AG09319 (cell line): ENCODE measurements at places on chromosomes 11 and 22.

- DNase-seq = no peak
Observed at GRCh38 chr11:69437876-69438205, 43.6 kb upstream of the LINC01488 start.

GRCh38 chr11:132925825-132926469 lies 606.4 kb downstream of the OPCML start:
- no peak for DNase-seq

DNA sequence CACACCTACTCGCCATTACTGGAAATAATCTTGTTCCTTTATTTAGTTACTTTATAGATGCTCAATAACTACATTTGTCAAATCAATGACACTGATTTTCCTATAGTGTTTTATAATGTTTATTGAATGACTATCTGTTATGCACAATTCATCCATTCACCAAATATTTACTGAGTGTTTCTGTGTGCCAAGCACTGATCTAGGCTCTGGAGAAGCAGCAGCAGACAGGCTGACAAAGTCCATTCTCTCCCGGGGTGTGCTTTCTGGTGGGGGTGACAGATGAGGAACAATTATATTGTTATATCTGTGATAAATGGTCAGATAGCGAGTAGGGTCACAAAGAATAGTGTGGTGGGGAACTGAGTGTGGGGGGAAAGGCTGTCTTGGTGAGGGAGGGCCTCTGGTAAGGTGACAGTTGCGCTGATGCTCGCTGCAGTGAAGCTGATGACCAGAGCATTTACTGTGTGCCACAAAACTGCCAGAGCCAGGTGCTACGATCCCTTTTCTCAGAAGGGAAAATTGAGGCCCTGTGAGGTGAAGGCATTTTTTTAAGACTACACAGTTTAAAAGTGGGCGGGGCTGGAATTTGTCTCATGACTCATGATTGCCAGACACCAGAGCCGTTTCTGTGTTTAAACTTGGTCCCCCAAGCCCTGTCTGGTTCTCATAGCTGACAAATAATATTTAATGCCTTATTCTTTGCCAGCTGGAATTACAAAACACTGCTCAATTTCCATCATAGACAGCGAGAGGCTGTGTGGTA lies 10.2 kb downstream of the PACS1 start:
- peak; percentile 57 for DNase-seq

- DNase-seq = no peak
Observed at GRCh38 chr11:65380460-65381119, 1.9 kb downstream of the SLC25A45 start.

GRCh38 chr22:28008056-28008455 lies 89.0 kb upstream of the PITPNB start:
- DNase-seq = no peak

DNA sequence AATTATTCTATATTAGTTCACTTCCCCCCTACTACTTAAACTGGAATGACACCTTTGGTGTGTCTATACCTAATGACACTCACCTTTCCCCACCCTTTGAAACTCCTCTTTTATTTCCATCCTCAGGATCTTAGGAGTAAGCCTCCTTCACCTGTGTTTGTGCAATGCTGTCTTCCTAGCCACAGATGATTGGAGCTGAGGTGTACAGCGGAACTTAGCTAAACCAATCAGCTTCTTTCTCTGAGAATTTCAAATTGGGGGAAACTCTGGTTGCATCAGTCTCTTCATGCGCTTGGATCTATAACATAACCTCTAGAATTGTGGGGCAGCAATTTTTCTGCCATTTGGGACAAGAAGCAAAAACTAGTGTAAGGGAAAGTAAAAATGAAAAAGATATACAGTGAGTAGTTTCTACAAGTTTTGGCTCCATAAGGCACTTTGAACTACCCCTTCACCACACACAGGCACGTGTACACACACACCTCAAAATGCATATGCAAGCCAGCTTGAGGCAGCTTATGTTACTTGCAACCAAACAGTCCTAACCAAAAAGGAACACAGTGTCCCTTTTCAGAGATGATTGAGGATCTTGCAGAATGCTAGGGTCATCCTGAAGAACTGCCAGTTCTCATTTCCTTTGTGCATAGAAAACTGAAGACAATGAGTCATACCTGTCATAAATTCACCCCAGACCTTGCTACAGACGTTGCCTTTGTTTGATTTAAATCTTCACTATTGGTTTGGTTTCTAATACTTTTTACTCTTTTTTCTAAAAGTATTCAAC lies 36.0 kb upstream of the LDLRAD3 start:
- DNase-seq = no peak

- no peak for DNase-seq
Observed at GRCh38 chr22:41535244-41535643, 9.0 kb downstream of the POLR3H start.

DNA sequence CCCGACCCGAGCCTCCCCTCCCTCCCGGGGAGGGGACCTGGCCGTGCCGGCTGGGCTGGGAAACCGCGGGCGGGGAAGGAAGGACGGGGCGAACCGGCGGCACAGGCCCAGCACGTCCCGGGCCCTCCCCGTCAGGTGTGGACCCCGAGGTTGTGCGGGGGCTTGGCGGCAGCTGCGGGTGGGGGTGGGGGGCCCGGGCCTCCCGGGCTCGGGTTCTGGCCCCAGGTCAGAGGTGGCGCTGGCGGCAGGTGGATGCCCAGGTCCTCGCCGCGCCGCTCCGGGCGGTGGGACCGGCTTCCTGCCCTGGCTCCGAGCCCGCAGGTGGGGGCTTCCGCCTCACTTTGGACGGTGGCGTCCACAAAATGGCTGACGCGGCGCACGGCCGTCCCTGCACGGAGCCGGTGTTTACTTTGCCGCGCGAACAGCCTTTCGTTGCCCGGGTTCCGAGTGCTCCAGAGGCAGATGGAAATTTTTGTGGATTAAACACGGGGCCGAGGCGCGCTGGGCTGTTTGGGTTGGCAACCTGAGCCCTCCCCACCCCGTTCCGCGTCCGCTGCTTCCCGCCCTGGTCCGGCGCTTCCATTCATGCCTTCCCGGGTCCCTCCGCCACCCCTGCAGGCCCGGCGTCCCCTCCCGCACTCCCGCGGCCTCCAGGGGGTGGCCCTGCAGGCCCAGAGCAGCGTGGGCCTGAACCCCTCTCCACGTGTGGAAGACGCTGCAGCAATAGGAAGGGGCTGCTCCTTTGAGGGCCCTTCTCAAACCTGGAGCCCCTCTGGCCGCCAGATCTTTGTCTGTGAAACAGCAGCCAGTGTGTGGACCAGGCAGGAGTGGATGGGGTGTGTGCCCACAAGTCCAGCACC lies 92.0 kb upstream of the KCNQ1OT1 start:
- no peak for DNase-seq

DNA sequence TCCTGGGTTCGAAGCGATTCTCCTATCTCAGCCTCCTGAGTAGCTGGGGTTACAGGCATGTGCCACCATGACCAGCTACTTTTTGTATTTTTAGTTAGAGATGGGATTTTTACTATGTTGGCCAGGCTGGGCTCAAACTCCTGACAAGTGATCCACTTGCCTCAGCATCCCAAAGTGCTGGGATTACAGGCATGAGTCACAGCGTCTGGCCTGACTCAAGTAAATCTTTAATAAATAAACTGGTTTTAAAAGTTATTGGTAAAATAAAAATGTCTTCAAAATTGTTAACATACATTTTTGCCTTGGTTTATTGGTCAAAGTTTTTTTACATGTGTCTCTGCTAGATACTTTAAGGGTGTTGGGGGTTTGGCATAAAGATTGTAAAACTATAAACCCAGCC lies 7.3 kb upstream of the PES1 start:
- no peak for DNase-seq

DNA sequence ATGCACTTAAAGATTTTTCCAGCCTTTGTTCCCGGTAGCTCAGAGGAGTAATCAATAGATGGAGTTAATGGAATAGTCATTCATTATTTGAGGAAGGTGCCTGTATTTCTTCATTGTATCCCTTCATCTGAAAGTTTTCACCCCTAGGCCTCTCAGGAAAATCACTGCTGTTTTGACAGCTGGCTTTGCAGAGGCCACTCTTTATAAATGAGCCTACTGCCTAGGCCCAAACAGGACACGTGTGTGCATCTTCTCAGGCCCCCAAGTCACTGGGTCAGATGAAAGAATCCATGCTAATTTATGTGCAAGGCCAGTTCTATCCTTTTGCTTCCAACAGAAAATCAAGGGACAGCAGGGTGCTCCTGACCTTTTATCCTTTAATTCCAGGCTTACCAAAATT lies 76.8 kb downstream of the MPPED2 start:
- DNase-seq = no peak

DNA sequence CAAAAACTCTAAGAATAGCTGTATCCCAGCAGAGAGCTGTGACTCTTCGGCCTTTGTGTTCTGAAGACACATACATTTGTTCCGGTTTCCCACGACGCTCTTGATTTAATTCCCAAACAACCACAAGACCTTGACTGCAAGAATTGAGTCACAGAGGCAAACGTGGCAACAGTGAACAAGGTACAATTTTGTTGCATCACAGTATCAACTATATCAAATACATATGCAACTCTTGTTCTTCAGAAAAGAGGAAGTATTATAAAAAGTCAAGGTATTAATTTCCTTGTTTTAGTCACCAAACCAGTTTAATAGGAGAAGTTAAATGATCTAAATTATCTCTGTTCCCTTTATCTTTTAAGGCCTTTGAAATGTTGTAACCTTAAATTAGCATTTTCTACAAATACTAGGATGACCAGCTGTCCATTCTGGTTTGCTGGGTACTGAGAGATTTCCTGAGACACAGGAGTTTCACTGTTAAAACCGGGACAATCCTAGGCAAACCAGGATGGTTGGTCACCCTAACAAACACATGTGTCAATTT lies 11.1 kb downstream of the HPS5 start:
- DNase-seq = peak; percentile 11

DNA sequence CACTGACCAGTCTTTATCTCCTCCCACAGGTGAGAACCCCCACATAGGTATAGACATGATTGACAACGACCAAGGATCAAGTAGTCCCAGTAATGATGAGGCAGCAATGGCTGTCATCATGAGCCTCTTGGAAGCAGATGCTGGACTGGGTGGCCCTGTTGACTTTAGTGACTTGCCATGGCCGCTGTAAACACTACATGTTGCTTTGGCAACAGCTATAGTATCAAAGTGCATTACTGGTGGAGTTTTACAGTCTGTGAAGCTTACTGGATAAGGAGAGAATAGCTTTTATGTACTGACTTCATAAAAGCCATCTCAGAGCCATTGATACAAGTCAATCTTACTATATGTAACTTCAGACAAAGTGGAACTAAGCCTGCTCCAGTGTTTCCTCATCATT lies 76.5 kb downstream of the BTBD10 start:
- no peak for DNase-seq

DNA sequence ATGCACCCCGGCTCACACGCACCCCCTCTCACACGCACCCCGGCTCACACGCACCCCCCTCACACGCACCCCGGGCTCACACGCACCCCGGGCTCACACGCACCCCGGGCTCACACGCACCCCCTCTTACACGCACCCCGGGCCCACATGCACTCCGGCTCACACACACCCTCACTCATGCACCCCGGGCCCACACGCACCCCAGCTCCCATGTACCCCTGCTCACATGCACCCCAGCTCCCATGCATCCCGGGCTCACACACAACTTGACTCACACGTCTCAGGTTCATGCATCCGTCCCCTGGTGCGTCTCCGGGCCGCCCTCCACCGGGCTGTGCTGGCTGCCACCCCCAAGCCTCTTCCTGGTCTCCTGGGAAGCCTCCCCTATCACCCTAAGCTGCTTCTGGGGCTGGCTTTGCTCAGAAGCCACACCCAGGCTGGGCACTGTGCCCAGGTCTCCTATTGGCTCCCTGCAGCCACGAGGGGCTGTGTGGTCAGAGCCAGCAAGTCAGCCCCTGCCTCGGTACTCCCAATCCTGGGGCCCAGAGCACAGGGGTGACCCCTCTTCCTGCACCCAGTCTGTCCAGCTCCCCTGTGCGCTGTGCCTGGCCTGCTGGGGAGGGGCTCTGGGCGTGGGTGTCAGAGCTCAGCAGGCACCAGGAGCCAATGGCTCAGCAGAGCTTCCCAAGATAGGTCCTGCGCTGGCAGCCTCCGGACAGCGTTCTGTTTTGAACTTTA lies 16.9 kb downstream of the TSPAN4 start:
- DNase-seq = peak; percentile 41

- DNase-seq = no peak
Observed at GRCh38 chr11:19786644-19787043, 74.0 kb downstream of the NAV2 start.

DNA sequence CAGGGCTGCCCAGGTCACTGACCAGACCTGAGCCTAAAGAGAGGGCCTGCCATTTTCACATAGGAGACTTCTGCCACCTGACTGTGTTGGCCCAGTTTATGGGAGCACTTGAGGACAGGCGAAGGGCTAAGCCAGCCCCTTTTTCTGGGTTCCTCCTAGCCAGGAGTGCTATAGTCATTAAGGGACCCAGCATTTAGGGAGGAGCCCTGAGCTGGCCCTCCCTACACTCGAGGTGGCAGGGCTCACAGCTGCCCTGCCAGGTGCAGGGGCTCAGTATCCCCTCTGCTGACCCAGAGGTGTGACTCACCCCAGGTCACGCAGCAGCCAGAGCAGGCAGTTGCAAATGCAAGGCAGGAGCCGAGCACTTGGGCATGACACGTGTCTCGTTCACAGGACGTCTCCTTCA lies 86.3 kb upstream of the CRYBB3 start:
- no peak for DNase-seq

- no peak for DNase-seq
Observed at GRCh38 chr11:119419246-119419645, 3.7 kb downstream of the THY1 start.

GRCh38 chr11:134153147-134153905 lies 70.4 kb downstream of the NCAPD3 start:
- no peak for DNase-seq

DNA sequence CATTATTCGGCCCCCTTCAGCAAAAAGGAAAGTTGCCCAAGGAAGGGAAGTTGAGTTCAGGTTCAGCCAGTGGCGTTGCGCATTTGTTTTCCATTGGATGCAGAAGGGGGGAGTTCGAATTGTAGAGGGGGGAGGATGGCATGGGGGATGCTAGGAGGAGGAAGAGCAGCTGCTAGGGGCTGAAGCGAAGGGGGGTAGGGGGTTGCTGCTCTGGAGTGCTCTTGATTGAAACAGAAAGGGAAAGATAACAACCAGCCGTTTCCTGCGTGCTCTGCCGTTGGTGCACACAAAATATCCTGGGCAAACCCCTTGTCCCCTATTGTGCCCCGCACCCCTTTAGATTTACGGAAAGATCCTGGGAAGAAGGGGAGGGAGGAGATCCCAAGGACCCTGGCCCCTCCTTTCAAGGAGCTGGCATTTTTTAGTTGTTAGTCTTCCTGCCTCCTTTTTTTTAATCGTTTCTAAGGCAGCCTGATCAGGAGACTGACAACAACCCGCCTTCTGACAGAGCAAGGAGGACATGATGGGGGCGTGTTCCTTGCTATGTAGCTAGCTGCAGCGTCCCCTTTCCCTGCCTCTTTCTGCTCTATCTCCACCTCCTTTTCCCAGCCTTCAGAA lies 2.1 kb downstream of the KMT2A start:
- DNase-seq = peak; percentile 47
